ENCODE measurements at places on chromosomes 2 and 18. TPM values are rescaled to one million over a fixed set of nuclear protein-coding genes. Genes with fewer than 3 reads are reported as not detected.

The SLC9A4 gene
- total RNA-seq, result not detected

The LHCGR gene
- not detected for total RNA-seq

The SPHKAP gene
- total RNA-seq, result not detected

The LRP1B gene
- not detected for total RNA-seq

The SMYD1 gene
- not detected for total RNA-seq

The REG3G gene
- total RNA-seq, result not detected

The UGP2 gene
- 133 TPM for total RNA-seq

The CNDP1 gene
- not detected for total RNA-seq

The PLCD4 gene
- 2.5 TPM for total RNA-seq

The ANO7 gene
- total RNA-seq, result 1.2 TPM

The ABCB11 gene
- total RNA-seq, result under 0.01 TPM

The PNO1 gene
- 10.5 TPM for total RNA-seq

The PLEKHH2 gene
- total RNA-seq, result 18.8 TPM

The TNFRSF11A gene
- total RNA-seq, result under 0.01 TPM

The CLEC4F gene
- total RNA-seq, result not detected

The MOCOS gene
- 14.4 TPM for total RNA-seq
